GM23248 (cell line): ENCODE measurements at places on chromosomes 16 and 17.

DNA sequence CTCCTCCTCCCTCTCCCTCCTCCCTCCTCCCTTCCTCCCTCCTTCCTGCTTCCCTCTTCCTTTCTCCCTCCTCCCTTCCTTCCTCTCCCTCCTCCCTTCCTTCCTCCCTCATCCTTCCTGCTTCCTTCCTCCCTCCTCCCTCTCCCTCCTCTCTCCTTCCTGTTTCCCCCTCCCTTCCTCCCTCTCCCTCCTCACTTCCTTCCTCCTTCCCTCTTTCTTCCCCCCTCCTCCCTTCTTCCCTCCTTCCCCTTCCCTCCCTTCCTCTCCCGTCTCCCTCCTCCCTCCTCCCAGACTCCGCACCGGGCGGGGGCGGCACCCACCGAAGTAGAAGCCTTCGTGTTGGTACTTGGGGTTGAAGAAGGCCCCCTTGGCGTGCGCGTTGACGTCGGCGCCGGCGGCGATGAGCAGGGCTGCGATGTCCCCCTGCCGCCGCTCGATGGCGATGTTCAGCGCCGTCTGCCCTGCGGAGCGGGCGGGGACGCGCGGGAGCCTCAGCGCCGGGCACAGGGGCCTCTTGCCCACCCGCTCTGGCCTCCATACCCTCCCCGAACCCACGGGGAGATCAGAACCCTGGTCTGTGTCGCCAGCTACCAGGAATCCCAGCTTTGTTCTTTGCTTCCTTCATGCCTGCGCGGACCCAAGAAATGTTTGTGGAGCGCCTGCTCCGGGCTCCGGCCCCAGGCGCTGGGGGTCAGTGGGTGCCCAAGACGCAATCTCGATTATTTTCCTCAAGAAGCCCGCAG lies 22.2 kb downstream of the TRPV3 start:
- peak; percentile 90 for DNase-seq
- peak overlapping the region; percentile 87 for H3K4me3 ChIP-seq
- H3K27ac ChIP-seq, result peak overlapping the region; percentile 49
- H3K36me3 ChIP-seq, result no peaks in the 10 kb centered on the region

DNA sequence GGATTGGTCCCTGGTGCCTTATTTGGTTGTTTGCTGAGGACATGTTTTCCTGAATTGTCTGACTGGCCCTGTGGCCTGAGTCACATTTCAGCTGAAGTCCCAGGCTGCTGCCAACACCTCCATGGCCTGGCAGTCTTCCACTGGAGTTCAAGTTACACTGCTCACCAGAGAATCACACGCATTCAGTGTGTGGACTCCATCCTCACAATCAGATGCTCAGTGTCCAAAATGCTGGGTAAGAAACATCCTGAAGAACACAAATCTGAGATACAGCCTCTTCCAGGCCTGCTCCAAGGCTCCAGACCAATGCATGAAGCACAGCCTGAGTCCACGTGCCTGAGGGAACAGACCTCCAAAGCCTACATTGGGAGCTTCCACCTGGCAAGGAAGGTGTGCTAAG lies 19.2 kb downstream of the CD300LB start:
- H3K27ac ChIP-seq, result peak overlapping the region; percentile 98
- DNase-seq, result peak; percentile 94
- no peak overlapping the region for H3K4me3 ChIP-seq
- H3K27me3 ChIP-seq, result no peaks in the 10 kb centered on the region

DNA sequence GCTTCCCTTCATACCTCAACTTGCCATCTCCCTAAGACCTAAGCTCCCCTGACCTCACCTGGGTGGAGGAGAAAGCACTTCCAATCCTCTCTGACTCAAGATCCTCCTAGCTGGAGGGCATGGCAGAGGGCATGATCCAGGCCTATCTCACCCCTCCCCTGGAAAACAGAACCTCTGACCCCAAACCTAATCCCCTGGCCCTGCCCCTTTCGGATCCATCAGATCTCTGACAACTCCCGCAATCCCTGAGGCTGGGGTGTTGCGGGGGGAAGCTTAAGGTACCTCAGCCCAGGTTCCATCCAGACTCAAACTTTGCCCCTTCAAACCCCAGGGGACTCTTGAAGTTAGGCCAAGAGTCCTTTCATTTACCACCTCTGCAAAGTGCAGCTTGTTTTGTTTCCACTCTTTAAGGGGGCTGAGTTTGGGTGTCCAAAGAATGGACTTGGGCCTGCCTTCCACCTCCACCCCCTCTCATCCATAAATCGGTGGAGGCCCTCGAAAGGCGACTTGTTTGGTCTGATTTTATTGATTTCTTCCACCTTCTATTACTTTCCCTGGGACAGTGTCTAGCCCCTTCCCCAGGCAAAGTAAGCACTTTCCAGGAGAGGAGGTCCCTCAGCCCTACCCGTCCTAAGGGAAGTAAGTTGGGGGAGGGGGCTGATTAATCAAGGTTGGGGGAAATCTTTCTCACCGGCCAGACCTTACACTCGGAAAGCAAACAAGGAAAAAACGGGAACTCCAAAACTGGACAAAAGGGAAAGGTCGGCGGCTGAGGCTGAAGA lies 2.6 kb downstream of the EPOP start:
- H3K4me1 ChIP-seq, result 0 out of 2 replicates have a peak, but pooled peaks cover 3% of the 10 kb centered on the region
- H3K27me3 ChIP-seq, result peaks cover 13% of the 10 kb centered on the region; the same call in 1 of the 2 replicates
- no peaks in the 10 kb centered on the region for H3K36me3 ChIP-seq
- DNase-seq, result no peak
- no peak overlapping the region for H3K27ac ChIP-seq
- H3K4me3 ChIP-seq, result no peak overlapping the region

- H3K27ac ChIP-seq, result no peak overlapping the region
- H3K4me1 ChIP-seq, result no peaks in the 10 kb centered on the region
- no peaks in the 10 kb centered on the region for H3K36me3 ChIP-seq
- H3K4me3 ChIP-seq, result no peak overlapping the region
- DNase-seq, result no peak
- H3K27me3 ChIP-seq, result peaks cover 18% of the 10 kb centered on the region; the same call in 1 of the 2 replicates
These were observed 20.1 kb downstream of the NKD1 start for GRCh38 chr16:50568187-50568815.

DNA sequence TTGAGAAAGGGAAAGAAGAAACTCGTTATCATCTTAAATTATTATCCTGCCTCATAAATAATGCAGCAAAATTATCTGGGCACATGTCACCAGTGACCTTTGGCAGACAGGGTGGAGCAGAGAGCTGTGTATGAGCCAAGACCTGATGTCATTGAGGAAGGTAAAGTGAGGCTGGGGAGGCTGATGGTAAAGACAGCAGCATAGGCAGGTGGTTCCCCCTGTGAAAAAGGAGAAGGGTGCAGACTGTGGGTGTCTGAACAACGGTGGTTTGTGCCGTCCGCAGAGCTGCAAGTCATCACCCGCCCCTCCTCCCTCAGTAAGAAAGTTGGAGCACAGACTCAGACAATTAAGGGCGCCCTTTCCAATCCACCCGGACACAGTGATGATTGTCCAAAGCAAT lies 30.8 kb upstream of the METTL16 start:
- DNase-seq, result no peak
- no peak overlapping the region for H3K4me3 ChIP-seq
- H3K36me3 ChIP-seq, result no peaks in the 10 kb centered on the region
- no peak overlapping the region for H3K27ac ChIP-seq

GRCh38 chr17:27352448-27353032 lies 58.6 kb downstream of the WSB1 start:
- DNase-seq, result no peak
- H3K27me3 ChIP-seq, result no peaks in the 10 kb centered on the region
- 0 out of 2 replicates have a peak, but pooled peaks cover 3% of the 10 kb centered on the region for H3K4me1 ChIP-seq
- peak overlapping the region; percentile 55 for H3K27ac ChIP-seq

- no peak overlapping the region for H3K27ac ChIP-seq
- no peaks in the 10 kb centered on the region for H3K4me1 ChIP-seq
- H3K27me3 ChIP-seq, result no peaks in the 10 kb centered on the region
- no peak overlapping the region for H3K4me3 ChIP-seq
- peaks cover 34% of the 10 kb centered on the region; the same call in 1 of the 2 replicates for H3K36me3 ChIP-seq
These were observed 180.5 kb downstream of the VPS53 start for GRCh38 chr17:534071-534691.

DNA sequence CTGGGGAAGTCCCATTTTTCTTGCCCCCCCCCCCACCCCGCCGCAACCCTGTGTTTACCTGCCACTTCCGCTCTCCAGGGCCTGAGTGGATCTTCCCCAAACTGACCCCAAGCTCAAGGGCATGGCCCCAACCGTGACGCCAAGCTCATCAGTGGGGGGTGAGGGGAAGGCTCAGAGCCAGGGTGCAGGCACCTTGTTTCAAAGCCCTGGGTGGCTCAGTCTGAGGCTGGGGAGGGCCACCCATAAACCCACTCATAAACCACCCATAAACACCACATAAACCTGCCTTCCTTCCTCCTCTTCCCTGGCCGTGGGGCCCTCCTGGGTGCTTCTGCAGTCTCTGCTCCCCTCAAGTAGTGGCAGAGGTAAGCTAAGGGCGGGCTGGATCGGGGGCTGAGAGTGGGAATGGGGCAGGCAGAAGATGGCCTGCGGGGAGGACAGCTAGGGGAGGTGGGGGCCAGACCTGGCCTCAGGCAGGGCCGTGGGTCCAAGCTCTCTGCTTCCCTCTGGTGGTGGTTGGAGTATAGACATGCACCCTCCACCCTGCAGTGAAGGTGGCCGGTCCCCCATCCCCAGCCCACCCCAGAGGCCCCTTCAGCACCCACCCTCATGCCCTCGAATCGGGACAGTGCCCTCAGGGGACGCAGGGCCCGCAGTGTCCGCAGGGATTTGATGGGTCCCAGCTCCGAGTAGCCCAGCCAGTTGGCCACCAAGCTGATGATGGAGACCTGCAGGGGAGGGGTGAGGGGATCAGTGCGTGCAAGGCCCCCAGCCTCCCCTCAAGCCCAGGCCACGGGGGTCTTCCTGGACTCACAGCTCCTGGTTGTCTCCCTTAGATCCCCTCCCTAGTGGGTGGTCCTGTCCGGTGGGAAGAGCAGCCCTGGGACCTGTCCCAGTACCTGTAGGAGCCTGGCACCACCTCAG lies 14.6 kb upstream of the CD79B start:
- H3K4me1 ChIP-seq, result no peaks in the 10 kb centered on the region
- no peaks in the 10 kb centered on the region for H3K27me3 ChIP-seq
- no peak overlapping the region for H3K4me3 ChIP-seq
- no peak overlapping the region for H3K27ac ChIP-seq
- no peaks in the 10 kb centered on the region for H3K36me3 ChIP-seq

DNA sequence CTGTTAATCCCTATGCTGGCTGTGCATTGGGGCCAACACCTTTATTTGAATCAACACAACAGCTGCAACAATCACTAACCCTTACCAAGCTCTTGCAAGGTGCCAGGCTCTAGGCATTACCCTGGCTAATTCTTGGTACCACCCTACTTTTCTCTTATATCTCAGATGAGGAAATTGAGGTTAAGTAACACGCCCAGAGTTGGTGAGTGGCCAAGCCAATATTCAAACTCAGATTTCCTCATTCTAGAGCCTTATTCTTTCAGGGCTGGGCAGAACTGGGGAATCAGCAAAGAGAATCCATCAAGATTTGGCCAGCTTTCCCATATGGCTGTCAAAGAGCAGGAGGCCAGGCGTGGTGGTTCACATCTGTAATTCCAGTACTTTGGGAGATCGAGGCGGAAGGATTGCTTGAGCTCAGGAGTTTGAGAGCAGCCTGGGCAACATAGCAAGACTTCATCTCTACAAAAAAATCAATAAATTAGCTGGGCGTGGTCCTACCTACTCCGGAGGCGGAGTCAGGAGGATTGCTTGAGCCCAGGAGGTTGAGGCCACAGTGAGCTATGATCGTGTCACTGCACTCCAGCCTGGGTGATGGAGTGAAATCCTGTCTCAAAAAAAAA lies 23.7 kb downstream of the ARSG start:
- peaks cover 19% of the 10 kb centered on the region for H3K4me1 ChIP-seq
- no peaks in the 10 kb centered on the region for H3K36me3 ChIP-seq
- no peaks in the 10 kb centered on the region for H3K27me3 ChIP-seq
- no peak overlapping the region for H3K4me3 ChIP-seq
- no peak overlapping the region for H3K27ac ChIP-seq
- DNase-seq, result peak; percentile 38

DNA sequence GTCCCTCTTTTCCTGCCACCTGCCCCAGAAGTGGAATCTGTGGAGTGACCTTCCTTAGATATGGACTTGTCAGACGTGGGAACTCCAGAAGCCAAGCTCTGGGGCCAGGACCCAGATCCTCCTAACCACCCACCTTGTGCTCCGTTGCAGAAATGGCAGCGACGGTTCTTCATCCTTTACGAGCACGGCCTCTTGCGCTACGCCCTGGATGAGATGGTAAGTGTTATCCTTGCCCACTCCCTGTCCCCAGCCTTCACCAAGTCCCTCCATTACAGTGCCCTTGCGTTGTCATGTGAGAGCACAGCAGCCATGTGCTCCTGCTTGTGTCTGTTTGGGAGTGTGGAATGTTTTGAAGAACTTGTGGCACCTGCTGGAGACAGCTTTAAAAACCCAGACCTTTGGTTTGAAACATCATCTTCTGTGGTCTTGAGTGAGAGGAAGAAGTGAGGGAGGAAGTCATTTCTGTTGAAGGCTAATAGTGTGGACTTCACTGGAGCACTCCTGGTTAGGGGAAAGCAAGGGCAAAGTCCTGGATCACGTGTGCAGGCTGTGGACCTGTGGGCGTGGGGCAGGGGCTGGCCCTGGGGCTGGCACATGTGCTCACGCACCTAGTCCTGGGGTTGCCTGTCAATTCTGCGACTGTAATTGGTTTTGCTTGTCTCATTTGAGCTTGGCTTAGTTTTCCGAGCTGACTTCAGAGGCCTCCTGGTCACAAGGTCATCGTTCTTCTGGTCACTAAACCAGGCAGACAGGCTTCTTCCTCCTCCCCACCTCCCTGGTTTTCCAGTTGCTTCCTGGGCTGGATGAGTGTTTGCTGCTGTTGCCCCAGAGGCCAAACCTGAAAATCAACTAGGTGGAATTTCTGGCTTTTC lies 35.8 kb downstream of the MPRIP start:
- peaks cover 38% of the 10 kb centered on the region for H3K4me1 ChIP-seq
- no peaks in the 10 kb centered on the region for H3K27me3 ChIP-seq
- H3K27ac ChIP-seq, result no peak overlapping the region
- H3K36me3 ChIP-seq, result peaks cover 30% of the 10 kb centered on the region; the same call in 1 of the 2 replicates
- no peak overlapping the region for H3K4me3 ChIP-seq

- no peak overlapping the region for H3K4me3 ChIP-seq
- no peaks in the 10 kb centered on the region for H3K4me1 ChIP-seq
- no peak overlapping the region for H3K27ac ChIP-seq
These were observed 10.2 kb upstream of the ZNF18 start for GRCh38 chr17:12007466-12007865.

- no peak overlapping the region for H3K4me3 ChIP-seq
- no peaks in the 10 kb centered on the region for H3K27me3 ChIP-seq
- no peaks in the 10 kb centered on the region for H3K4me1 ChIP-seq
These were observed 7.1 kb upstream of the ARL5C start for GRCh38 chr17:39173080-39173479.

DNA sequence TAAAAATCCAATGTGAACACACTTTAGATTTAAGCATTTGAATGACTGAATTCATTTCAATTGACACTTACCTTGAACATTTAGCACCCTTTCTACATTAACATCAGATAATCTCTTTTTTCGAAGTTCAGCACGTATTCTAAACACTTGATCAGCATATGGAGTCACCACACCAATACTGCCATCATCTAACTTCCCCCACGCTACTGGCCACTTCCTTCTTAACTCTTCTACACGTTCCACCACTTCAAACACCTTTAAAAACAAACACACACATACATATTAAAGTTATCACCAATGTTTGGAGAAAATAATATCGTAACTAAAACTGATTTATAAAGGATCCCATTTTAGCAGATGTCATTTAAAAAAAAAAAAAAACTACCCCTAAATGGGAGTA lies 93.5 kb downstream of the CACNG1 start:
- no peak for DNase-seq
- H3K27me3 ChIP-seq, result no peaks in the 10 kb centered on the region
- H3K36me3 ChIP-seq, result peaks cover 39% of the 10 kb centered on the region
- H3K4me1 ChIP-seq, result peaks cover 29% of the 10 kb centered on the region
- no peak overlapping the region for H3K4me3 ChIP-seq

- H3K27ac ChIP-seq, result no peak overlapping the region
- H3K27me3 ChIP-seq, result no peaks in the 10 kb centered on the region
- no peak overlapping the region for H3K4me3 ChIP-seq
- H3K4me1 ChIP-seq, result 0 out of 2 replicates have a peak, but pooled peaks cover 5% of the 10 kb centered on the region
- H3K36me3 ChIP-seq, result no peaks in the 10 kb centered on the region
- DNase-seq, result peak; percentile 35
These were observed 914.9 kb downstream of the KCNJ2 start for GRCh38 chr17:71084219-71084618.
